Cerebellar nuclear complex (tissue), 1 donor: ENCODE measurements at places on chromosomes 2 and 18.

GRCh38 chr2:6214471-6214870 is 522.3 kb downstream of the SOX11 start:
- DNase-seq: no peak

GRCh38 chr2:216560838-216561270 is 62.2 kb downstream of the RPL37A start:
- no peak for DNase-seq

DNA sequence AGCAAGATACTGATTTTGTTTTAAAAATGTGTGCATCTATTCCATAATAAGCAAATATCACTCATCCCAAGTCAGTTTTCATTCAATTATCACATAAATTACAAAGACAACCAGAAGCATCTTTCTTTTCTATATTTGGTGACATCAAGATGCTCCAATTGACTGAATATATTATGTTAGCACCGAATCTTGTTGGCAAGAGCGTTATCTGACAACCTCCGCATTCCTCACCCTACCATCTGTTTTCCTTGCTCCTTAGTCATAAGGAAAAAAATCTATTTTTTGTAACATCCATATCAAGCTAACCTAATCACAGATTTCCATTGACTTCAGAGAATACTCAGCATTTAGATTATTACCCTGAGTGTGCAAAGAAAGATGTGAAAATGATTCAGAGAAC is 212.2 kb upstream of the KYNU start:
- DNase-seq: no peak

GRCh38 chr2:9991829-9992273 is 40.4 kb downstream of the GRHL1 start:
- DNase-seq: no peak

DNA sequence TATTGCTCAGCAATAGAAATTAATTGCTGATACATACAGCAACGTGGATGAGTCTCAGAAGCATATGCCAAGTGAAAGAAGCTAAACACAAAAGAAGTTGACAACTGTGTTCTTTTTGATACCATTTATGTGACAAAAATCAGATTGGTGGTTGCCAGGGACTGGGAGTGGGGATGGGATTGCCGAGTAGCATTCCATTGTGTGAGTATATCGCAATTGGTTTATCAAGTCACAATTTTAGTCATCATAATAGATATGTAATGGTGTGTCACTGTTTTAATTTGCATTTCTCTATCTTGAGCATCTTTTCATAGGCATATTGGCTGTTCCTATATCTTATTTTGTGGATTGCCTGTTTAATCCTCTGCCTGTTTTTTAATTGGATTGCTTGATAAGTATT is 20.9 kb downstream of the STRADB start:
- DNase-seq: no peak

DNA sequence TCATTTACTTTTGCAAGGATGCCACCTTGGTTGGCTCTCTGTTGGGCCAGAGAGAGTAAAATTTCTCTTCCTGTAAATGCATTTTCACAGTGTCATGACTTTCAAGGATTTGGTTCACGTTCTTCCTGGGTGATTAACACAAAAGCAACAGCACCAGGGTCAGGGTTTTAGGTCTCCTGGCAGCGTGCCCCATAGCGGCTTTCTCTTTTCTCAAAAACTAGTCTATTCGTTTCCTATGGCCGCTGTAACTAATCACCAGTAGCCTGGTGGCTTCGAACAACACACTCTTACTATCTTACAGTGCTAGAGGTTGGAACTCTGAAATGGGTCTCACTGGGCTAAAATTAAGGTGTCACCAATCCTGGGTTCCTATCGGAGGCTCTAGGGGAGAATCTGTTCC is 56.3 kb upstream of the ACMSD start:
- no peak for DNase-seq

DNA sequence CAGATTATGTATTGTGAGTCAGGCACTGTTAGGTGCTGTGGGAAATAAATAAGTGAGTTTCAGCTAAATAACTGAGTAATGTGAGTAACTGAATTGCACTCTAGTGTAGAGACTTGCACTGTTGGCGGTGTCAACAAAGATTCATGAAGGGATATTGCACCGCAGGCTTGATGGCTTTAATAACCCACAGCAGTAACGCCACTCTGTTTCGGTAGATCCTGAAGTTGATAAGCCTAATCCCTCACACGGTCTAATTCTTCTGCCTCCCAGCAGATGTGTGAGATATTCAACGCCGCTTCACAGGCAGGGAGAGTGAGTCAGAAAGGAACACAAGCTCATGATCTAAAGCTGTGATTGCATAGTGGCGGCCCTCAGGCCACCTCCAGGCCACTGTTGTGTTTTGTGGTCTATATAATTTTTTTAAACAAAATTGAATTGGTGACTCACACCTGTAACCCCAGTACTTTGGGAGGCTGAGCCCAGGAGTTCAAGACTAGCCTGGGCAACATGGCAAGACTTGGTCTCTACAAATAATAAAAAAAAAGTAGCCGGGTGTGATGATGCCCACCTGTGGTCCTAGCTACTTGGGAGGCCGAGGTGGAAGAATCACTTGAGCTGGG is 94.3 kb downstream of the LIPG start:
- no peak for DNase-seq

DNA sequence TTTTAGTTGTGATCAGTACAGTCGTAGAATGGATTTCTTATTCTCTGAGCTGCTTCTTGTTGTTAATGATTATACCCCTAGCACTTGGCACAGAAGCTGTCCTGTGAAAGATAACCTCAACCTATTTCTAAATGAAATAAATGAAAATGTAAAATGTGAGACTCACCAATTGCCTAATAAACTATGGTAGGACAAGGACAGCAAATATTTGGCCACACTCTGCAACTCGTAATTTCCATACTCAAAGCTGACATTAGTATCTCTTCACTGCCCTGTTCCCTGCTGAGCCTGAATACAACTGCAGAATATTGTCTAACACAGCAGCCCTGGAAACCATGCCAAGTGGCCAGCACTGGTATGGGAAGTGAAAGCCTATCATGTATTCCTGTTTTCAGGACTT is 34.5 kb downstream of the TMEM182 start:
- no peak for DNase-seq

- DNase-seq: no peak
These were observed 14.2 kb downstream of the SIGLEC15 start for GRCh38 chr18:45839414-45840395.

- no peak for DNase-seq
These were observed 26.4 kb upstream of the COPS8 start for GRCh38 chr2:237059155-237059875.

- no peak for DNase-seq
These were observed 17.8 kb upstream of the KLF7 start for GRCh38 chr2:207183506-207183905.

DNA sequence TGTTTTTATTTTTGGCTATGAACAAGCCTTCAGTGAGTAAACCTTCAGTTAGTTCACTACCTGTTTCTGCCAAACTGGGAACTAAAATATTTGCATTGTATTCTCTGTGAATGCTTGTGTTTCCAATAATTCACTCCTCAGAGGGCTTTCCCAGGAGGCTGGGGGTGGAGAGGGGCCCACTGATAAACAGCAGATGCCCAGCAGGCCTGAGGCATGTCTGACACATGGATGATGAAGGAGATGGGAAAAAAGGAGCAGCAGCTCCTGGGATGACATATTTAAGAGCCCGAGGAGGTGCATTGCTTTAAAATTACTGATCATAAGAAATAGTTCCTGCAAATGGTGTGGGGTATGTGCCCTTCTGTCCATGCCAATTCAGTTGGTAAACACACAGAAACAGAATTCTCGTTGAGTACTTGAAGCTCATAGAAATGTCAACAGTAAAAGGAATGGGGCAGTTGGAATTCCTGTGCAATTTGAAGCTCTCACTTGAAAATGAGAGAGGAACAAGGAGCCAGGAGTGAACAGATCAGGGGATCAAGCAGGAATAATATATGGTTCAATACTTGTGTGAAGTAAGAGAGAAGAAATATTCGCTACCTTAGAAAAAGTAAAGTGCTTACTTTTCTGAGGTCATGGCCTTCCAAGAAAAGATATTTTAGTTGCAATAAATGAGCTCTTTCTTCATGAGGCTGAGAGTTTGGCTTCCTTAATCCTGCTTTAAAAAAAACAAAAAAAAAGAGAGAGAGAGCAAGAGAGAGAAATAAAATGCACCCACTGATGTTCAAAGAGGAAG is 22.0 kb upstream of the HNMT start:
- DNase-seq: no peak

DNA sequence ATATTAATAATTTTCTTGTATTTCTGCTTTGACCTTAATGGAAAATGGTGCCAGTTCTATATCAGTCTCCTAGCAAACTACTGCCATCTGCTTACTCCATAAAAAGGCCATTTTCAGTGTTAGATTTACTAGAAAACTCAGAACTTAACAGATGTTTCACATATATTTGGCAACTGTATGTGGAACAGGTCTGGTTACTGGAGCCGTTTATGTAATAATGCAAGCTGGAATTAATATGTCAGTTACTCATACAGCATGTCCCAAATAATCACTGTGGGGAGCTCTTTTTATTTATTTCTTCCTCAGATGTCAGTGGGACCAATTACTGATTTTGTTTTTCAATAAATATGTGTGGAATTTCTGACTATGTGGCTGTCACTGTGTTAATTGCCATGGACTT is 1247.6 kb downstream of the CNTNAP5 start:
- DNase-seq: no peak

DNA sequence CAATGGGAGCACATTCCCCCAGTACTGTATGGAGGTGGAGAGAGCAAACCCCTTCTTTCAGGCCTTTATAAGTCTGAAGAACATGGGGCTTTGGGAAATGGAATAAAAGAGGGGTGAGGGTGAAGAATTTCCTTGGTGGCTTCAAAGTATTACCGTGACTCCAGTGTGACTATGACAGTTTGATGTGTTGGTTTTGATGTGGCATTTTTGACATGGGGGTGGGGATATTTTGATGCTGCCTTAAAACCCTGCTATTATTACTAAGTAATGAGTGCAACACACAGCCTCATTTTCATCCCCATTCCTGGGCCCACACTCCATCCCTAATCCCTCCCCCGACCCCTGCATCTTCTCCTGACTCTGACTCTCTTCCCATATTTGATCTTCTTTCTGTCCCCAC is 23.6 kb downstream of the QPCT start:
- no peak for DNase-seq

- DNase-seq: no peak
These were observed 8.0 kb downstream of the CTDSP1 start for GRCh38 chr2:218407717-218408116.

DNA sequence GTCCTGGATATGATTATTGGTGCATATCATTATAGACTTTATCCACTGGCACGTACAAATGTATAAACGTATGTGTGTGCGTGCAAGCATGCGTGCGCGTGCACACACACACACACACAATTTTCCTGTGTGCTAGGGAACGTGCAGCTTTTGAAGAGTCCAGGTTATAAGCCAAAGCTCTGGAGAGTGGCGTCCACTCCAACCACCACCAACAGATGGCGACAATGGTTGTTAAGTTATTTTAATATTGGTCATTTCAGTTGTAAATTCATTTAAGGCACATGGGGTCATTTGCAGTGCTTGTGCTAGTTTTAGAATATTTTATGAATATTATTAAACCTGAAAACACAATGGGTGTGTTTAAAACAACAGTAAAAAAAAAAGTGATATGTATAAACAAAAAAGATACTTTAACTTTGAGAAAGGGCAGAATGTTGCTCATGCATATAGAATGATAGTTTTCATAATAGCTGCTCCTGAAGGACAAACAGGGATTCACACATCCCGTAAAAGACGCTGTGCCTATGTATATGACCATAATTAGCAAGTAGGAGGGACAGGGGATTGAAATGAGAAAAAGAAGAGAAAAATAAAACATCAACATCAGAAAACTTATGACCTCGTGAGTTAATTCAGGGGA is 124.2 kb upstream of the ITGB6 start:
- no peak for DNase-seq

DNA sequence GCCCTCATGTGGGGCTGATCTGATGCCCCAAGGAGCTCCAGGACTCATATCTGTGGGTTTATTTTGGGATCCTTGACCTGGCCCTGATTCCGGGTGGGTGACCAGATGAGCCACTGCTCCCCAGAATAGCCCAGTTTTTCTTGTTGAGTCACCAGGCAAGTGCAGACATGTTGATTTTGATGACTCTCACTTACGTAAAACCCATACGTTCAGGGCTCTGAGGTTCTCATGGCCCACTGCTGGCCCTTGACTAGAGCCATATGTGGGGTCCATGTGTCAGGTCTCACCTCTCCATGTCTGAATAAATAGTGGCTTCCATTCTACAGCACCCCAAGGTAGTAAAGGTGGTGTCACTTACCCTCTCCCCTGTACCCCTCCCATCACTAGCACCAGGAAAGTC is 41.9 kb downstream of the CDC42EP3 start:
- no peak for DNase-seq

GRCh38 chr2:9154061-9154460 is 52.6 kb upstream of the ASAP2 start:
- DNase-seq: no peak

DNA sequence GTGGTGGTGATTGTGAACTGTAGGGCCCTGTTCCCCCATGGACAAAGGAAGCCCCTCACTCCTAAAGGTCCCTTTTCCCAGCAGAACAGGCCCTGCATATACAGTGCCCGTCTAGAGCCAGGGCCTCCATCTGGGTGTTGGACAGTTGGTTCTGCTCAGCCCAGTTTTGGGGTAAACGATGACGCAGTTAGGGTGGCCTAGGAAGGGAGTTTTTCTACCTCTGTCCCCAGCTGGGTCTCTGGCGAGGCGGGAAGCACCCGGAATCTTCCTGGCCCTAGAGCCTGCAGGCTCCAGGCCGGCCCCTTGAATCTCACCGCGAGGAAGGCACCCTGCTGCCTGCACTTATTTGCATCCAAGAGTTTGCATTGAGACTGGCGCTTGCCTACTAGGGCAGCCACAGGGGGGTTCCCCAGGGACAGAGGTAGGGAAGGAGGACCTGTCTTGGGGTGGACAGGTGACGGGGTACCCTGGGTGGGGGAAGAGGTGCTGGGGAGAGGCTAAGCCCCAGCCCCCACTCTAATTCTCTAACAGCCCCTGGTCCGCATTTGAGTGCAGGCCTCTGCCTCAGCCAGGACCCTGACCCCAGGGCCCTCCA is 529 bp upstream of the MTA3 start:
- no peak for DNase-seq

- no peak for DNase-seq
These were observed 7.4 kb upstream of the FZD5 start for GRCh38 chr2:207777124-207777523.

GRCh38 chr2:217231212-217231611 is 371.3 kb upstream of the TNP1 start:
- no peak for DNase-seq

- DNase-seq: no peak
These were observed 6.3 kb downstream of the MEX3C start for GRCh38 chr18:51191128-51191717.

DNA sequence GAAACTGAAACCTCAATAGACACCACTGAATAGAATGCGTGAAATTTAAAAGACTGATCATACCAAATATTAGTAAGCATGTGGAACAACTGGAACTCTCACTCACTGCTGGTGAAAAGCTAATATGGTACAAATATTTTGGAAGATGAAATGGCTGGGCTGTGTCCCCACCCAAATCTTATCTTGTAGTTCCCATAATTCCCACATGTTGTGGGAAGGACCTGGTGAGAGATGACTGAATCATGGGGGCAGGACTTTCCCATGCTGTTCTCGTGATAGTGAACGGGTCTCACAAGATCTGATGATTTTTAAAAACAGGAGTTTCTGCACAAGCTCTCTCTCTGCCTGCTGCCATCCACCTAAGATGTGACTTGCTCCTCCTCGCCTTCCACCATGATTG is 32.0 kb upstream of the MYCN start:
- no peak for DNase-seq

GRCh38 chr2:64646007-64646880 is 7.5 kb downstream of the SERTAD2 start:
- DNase-seq: no peak
